ENCODE measurements at places on chromosomes 12 and 14.

- no peak for DNase-seq
These were observed 70.6 kb upstream of the CCND2 start for GRCh38 chr12:4202918-4203317.

GRCh38 chr12:27143256-27144069, 61.1 kb upstream of the C12orf71 start:
- no peak for DNase-seq

DNA sequence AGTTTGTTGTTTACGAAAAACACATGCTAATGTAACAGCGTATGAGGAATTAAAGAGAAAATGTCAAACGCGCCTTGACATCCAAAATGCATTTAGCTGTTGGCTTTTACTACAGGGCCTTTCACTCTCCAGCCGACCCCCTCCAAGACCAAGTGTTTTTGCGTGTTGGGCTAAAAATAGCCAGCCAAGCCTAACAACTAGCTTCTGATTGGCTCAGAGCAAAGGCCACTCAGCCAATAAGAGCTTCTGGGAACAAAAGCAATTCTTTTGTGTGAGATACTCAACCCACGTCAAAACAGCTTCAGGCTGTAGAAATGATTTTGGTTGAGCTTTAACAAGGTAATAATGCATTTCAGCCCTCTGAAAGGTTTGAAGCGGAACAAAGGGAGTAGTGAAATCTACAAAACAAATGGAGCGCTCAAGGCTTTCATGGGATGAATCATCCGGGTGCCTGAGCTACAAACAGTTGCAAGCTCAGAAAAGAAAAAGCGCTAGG, 198.7 kb upstream of the DCN start:
- DNase-seq, result no peak

DNA sequence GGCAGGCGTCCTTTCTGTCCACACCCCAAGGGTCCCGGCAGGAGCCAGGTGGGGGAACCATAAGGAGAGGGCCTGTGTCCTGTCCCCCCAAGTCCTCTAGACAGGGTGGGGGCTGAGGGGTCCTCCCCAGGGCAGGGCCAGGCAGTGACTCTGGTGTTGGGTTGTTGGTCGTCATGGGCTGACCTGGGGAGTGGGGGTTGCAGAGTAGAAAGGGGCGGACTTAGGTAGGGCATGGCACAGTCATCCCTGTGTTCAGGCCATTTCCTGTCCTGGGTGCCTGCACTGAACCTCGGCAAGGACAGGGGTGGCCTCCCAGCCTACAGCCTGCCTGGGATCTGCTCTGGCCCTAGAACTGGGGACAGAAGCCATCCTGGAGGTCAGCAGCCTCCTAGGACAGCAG, 356.2 kb downstream of the TMEM121 start:
- DNase-seq, result no peak

DNA sequence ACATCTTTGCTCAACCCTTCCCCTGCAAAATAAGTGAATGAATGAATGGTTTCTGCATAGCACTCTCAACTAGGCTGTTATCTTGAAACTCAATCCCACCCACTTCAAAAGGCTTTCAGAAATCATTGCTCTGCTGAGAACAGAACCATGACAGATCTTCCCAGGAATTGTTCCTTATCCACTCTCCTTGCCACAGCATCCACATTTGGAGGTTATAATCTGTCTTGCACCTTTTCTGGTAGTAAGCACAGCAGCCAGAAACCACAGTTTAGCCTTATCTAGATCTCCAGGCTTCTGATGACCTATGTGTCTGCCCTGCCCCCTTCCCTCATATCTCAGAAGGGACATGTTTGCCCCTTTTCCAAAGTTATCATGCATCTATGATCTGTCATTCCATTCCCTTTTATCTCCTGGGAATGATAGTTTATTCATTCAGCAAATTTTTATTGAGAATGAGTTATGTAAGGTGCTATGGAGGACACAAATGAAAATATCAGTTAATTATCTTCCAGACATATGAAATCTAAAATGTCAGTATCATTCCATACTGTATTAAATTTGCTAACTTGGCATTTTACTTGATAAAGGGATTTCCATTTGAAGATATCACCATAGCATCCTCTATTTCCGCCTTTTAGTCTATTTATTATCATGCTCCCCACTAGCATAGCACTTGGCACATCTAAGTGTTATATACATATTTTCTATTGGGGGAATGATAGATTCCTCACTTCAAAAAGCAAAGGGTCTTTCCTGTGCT, 21.4 kb downstream of the LGR5 start:
- DNase-seq, result no peak

- DNase-seq, result no peak
These were observed 14.2 kb downstream of the BLTP3B start for GRCh38 chr12:100128512-100128908.

DNA sequence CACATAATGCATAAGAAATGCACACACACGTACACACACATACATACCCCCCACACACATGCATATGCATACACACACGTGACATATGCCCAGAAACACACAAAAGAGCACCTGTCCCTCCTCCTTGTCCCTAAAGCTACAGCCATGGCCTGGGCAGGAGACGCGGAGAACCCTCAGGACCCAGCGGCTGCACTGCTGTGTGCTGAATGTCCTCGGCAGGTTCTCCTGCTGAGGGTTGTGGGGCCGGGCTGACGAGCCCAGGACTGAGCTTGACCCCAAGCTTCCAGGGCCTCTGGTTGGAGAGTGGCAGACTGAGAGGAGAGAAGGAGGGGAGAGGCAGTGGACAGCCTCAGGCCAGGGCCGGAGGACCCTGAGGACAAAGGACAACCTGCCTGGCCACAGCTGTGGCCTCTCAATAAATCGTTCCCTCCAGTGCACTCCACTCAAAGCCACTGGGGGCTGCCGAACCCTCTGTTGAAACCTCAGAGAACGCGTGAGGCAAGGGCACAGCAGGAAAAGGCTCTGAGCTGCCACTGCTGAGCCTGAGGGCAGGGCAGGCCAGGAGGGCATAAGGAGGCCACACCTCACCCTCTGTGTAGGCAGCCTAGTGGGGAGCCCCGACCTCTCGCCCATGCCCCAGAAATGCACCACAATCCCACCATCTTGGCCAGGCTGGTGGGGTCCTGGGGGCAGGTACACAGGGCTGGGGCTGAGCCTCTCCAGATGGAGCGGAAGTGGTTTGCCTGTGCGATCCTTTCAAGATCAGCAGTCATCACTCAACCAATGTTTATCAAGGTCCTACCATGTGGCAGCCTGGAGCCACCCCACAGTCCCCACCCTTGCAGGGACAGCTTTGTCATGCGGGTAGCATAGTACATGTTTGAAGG, 3.1 kb downstream of the CACNA2D4 start:
- no peak for DNase-seq

DNA sequence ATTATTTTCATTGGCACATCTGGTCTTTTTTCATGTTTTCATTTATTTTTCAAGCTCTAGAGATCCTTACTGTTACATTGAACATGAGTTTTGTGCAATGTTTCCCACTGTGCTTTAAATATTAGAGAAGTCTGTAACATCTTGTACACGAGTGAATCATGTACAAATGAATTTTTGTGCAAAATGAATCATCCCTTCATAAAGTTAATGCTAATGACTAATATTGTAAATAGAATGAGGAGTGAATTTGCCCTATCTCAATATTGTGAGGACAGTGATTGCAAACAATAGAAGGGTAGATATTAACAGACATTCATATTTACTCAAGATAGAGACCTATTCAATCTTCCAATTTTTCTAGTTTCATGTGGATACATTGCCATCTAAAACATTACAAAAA, 463.3 kb upstream of the FOXG1 start:
- no peak for DNase-seq

DNA sequence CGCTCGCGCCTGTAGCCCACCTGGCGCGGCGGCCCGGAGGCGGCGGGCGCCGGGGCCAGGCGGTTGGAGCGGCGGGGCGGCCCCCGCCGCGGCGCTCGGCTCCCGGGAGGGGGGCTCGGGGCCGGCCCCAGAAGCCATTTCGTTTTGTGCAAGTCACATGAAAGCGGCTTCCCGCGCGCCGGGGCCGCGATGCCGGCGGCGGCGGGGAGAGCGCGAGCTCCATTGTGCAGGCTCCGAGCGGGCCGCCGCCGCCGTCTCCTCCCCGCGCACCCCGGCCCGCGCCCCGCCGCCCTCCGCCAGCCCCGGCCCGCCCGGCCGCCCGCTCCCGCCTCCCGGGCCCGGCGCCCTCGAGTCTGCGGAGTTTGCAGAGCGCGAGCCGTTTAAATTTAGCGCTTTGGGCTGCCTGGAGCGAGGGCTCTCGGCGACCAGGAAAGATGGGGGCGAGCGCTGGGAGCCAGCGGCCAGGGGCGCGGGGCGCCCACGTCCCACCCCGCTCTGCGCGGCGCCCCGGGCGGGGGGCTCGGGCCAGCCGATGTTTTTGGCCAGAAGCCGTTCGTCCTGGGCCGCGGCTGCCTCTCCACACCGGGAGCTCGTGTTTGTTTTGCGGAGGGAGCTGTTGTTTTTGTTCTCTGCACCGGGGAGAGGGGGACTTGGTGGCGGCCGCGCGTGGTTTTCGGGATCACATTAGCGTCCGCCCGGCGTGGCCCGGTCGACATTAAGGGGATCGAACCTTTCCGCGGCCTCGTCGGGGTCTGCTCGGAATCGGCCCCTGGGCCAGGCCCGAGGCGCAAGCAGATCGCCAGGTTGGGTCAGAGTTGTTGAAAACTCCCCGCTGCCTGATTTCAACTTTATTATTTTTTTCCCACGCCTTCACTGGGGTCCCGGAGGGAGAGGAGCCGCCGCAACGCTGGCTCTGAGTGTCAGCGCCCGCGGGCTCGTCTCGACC, 982 bp downstream of the BCL7A start:
- DNase-seq, result no peak

DNA sequence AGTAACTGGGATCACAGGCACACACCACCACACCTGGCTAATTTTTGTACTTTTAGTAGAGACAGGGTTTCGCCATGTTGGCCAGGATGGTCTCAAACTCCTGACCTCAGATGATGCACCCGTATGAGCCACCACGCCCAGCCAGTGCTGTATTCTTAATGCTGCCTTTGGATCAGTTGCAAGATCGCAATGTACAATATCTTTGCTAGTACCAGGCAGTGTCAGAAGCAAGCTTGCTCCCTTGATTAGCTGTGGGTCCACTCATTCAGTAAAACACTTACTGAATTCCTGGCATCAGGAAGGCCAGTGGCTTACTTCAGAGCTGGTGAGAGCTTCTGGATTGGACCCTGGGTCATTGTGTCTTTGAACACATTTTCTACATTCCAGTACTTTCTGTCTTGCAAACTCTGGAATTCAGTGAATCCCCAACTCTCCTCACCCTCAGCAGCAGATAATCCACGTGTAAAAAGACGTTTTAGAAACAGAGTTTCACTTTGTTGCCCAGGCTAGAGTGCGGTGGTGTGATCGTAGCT, 1183.7 kb downstream of the AACS start:
- no peak for DNase-seq

- DNase-seq, result no peak
These were observed 861 bp upstream of the MDGA2 start for GRCh38 chr14:47676315-47676617.

DNA sequence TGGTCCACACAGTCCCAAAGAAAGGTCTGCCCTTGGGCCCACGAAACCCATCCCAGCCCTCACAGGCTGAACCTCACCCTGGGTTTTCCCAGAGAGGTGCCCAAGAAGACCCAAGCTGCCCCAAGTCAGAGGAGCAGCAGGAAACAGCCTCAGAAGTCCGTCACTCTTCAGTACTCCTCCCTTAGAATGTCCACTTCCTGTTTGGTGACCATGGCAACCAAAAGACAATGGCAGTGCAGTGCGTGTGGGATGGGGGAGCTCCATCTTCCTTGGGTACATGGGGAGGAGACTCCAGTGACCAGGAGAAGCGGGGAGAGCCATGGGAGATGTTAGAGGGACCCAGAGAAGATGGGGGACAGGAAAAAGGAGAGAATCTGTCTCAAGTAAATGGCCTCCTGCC, 11.3 kb downstream of the SELPLG start:
- DNase-seq, result no peak

- peak; percentile 62 for DNase-seq
These were observed 37.5 kb downstream of the CCNK start for GRCh38 chr14:99518441-99519346.

DNA sequence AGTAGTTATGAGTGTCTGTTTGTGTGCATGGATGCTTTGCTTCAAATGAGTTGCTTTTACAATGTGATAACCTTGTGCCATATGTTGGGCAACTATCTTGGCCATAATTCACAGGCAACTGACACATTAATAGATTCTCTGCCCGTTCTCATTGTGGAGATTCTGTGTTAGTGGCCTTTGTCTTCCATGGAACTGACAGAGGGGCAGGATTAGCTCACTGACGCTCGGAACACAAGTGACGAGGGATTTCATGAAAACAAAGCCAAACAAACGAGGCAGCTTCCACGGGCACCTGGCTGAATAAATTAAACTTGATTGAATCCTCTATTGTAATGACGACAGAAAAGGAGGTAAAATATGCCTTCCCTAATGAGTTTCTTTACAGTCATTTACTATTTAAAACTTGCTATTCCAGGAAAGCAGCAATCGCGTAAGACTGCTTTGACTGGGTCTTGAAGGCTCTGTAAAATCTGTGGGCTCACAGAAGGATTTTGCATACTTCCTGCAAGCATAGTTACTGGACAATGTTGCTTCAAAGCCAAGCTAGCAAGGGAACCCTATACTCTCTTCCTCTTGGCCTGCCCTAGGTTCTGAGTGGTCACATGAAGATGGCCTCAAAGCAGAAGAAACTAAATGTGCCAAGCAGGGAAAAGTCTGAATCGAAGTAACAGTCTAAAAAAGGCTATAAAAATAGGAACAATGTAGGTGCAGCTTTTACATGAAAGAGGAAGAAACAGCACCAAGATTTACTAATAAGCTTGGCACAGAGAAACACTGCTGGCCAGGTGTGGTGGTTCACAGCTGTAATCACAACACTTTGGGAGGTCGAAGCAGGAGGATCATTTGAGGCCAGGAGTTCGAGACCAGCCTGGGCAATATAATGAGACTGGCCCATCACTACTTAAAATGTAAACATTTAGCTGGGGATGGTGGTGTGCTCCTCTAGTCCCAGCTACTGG, 28.1 kb upstream of the SINHCAF start:
- DNase-seq, result no peak

- no peak for DNase-seq
These were observed 48.5 kb upstream of the CPM start for GRCh38 chr12:68981516-68981915.

GRCh38 chr14:90698379-90698869, 117.8 kb downstream of the TTC7B start:
- no peak for DNase-seq

All from stimulated activated CD8-positive, alpha-beta memory T cell treated with anti-CD3 and anti-CD28 coated beads, Interleukin-7, amount 100 ng/mL, for 1 hour (primary cell).